Esophagus muscularis mucosa (tissue), 4 donors: ENCODE measurements at places on chromosomes 1 and 21. TPM values are rescaled to one million over a fixed set of nuclear protein-coding genes. Genes with fewer than 3 reads are reported as not detected.

GRCh38 chr1:3186526-3186921 is 117.5 kb downstream of the PRDM16 start:
- no peak for DNase-seq

DNA sequence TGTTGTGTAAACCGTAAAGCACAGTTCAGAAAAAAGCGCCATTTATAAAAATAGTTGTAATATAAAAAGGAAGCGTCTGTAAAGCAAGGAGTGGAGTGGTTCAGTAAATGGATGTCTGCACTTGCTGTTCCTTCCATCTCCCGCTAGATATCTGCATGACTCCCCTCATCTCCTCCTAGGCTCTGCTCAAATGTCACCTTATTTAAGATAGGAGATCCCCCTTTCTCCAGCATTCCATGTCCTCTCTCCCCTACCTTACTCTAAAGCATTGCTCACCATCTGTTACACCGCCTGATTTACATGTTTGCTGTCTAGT is 745 bp downstream of the MUL1 start:
- DNase-seq, result no peak

DNA sequence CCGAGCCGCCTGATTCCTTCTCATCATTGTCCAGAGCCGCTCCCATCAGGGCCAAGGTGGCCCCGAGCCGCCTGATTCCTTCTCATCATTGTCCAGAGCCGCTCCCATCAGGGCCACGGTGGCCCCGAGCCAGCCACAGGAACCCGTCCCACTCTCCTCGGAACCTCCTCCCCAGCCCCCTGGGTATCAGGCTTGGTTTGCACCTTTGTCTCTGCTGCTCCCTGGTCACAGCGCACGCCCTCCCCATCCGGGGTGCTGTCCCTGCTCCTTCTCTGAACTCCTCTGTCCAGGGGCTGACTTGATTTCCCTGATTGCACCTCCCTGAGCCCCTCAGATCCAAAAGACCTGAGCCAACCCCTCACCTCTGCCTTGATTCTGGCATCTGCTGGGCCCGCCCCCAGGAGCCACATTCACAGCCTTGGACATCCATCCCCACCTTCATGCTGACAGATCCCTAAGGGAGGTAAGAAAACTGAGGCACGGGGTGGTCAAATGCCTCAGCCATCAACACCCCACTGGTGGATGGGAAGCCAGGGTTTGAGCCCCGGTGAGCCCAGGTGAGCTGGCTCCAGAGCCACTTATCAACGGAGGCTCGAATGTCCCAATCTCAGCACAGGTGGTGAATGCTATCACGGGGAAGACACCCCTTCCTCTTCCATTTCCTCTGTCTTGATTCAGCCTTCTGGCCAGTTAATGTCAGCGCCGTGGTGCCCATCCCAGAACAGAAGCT is 25.6 kb upstream of the COL18A1 start:
- DNase-seq, result no peak

DNA sequence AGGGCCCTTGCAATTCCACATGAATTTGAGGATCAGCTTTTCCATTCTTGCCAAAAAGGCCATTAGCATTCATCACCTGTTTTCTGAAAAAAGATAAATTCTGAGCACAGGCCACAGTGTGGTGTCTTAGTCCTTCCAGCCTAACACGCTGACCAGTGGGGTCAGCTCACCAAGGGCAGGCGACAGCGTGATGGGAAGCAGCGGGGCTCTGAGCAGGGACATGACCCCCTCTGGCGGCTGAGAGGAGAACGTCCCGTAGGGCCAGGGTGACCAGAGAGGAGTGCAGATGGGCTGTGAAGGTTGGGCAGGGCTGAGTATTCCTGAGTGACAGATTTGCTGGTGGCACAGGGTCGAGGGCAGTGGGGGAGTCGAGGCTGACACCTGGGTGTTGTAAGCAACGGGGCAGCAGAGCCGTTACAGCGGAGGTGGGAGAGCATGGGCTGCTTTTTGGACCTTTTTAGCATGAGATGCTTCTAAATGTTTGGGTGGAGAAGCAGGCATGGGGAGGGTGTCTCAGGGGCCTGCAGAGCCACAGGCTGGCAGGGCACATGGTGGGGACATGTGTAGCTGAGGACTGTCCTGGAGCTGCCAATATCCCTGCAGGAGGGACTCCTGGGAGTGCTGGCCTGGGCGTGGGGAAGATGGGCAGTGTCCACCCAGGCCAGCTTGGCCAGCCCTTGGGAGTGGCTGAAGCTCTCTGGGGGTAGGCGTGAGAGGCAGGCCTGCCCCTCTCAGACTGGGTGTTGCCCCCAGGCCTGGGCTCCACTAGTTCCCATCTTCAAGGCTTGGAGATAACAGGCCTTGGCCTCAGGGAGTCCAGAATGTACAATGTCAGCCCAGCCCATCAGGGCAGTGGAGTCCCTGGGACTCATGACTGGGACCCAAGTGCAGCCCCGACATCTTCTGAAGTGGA is 8.6 kb upstream of the CALML6 start:
- no peak for DNase-seq

DNA sequence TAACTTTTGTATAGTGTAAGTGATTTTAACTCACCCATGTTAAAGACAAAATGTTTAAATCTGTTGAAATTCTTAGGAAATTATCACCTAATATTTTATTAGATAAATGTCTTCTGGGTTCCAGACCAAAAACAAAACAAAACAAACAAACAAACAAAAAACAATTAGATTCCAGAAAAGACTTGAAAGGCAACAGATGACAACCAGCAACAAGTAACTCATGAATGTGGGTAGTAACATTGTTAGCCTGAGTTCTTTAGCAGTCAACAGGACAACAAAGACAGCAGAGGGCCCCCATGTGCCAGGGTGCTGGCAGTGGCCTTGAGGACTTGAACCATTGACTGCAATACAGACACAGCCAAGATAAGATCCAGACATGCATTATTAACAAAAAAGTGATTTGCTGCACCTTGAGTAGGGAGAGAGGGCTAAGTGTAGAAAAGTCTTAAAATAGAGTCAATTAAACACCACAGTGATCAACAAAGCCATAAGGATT is 2.4 kb upstream of the CD247 start:
- no peak for DNase-seq

DNA sequence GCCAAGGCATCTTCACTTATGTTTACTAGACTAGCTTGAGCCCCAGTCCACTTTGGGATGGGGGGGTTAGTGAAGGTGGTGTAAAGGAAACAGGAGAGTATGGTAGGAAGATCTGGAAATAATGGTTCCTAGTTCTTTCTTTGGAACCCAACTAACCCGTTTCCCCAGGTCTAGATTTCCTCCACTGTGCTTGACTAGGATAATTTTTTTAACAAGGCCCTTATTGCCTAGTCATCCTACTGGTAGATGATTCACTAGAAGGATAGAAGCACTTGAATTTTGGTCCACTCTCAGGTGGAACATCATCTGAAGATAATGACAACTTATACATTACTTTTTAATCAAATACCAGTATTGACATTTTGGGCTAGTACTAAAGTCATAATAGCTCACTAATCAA is 45.9 kb upstream of the MYOCOS start:
- DNase-seq, result no peak

DNA sequence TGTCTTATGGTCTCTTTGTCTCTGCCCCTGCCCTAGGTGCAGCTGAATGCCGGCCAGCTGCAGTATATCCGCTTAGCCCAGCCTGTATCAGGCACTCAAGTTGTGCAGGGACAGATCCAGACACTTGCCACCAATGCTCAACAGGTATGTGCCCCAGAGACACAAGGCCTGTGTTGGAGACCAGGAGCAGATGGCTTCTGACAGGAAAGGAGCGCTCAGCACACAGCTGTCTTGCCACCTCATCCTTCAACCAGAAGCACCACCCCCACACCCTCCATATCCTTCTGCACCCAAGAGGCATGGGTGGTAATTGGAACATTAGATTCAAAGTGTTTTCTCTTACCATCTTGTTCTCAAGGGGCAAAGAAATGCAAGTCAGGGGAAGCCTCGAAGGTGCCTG is 17.0 kb upstream of the KCNQ4 start:
- no peak for DNase-seq

DNA sequence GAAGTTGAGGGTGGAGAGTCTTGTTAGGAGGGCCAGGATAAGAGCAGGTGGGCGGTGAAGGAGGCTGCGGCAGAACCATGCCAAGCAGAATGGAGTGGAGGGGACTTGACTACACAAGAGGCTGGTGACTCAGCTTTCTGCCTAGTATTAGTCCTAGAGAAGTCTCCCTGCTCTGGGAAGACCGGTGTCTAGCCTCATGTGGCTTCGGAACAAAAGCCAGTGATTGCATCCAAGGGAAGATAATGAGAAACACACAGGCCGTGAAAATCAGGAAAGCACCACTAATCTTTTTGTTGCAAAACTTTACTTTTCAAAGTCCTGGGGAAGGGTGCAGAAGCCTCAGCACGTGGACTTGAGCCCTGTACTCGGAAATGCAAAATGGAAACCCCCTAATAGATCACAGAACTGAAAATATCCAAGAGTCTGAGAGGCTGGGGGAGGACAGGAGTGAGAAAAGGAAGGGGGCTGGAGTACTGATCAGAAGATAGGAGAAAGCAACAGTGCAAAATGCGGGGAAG is 31.4 kb downstream of the DDR2 start:
- peak; percentile 91 for DNase-seq

DNA sequence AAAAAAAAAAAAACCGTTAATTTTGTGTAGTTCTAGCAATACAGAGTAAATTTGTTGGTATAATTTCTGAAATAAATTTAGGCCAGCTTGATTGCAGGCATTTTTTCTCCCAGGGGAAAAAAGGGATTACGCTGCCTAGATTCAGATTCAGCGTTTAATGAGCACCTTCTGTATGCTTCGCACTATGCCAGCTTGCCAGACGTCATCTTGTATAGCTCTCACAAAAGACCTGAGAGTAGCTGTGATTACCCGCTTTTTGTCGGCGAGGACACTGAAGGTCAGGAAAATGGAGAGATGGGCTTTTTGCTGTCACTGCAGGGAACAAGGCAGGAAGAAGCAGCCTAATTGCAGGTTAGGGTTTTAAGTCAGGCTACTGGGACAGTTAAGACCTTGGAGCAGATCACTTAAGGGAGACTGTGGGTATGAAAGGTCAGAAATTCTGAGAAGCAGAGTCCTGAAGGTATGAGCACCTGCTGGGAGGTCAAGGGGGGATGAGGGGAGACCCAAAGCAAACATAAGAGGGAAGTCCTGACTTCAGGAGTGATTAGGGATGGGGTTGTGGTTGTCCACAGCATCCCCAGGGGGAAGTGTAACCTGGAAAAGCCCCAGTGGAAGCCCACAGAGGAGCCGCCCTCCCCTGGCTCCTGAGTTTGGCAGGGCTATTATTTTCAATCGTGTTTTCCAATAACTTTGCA is 39.0 kb downstream of the TMCC2 start:
- no peak for DNase-seq

DNA sequence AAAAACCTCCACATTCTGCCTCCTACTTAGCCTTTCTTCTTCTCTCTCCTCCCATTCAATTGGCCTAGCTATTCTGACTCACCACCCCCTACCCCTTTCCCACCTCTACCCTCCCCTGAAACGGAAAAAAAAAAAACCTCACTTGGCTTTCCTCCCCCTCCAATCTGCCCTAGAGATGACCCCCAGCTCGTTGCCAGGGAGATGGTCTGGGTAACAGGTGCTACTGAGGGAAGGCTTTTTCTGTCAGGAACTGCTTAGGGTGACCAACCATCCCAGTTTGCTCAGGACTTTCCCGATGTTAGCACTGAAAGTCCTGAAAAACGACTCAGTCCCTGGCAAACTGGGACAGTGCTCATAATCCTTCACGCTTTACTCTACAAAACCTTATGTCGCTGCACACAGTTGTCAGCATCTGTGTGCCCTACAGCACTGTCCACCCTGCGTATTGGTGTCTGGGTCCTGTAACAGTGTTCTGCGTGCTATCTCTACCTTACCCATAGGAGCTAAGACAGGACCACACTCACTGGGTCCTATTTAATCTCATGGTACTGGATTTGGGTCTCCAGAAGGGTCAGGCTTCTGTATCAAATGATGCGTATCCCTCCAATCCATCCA is 7.7 kb upstream of the CADM3 start:
- DNase-seq, result no peak

GRCh38 chr1:110390096-110390495 is 730 bp downstream of the SLC16A4 start:
- no peak for DNase-seq

GRCh38 chr1:151720974-151721787 is at the start of gene RIIAD1:
Gene RIIAD1 (plus strand): TSS chr1:151721522. CDS start chr1:151721537, 15 bp downstream.
- DNase-seq, result no peak

DNA sequence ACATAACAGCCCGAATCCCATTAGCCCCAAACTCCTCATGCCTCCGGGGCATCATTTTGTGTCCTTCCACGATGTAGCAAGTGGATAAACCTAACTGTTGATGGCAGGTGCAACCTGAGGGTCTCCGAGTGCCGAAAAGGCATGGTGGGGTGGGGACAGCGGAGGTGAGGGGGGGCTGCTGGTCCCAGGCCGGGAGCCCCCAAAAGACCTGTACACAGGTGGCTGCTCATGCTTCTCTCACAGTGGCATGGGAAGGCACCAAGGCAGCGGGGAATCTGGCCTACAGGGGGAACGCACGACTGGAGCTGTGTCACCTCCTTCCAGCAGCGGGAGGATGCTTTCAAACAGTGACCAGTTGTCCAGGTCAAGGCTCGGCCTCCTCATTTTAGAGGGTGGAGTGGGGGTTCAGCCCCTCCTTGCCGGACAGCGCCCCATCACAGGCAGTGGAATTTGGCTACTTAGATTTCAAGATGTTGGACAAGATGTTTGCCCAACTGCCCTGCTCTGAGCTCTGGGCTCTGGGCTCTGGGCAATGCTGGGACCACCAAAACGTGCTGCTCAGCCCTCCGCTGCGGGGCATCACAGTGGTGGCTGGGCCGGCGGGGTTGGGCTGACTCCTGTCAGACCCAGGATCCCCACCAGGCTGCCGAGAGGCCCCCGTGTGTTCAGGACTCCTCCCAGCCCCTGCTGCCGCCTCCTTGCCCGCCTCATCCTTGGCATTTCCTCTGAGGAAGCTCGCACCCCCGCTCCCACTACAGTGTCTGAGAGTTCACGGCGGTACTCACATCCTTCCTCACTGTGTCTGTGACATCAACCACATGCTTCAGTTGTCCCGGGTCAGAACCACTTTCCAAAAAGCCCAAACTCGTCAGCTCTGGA is 7.6 kb downstream of the DNMT3L start:
- DNase-seq, result no peak

GRCh38 chr1:6544831-6545230 is 9.5 kb downstream of the NOL9 start:
- no peak for DNase-seq

DNA sequence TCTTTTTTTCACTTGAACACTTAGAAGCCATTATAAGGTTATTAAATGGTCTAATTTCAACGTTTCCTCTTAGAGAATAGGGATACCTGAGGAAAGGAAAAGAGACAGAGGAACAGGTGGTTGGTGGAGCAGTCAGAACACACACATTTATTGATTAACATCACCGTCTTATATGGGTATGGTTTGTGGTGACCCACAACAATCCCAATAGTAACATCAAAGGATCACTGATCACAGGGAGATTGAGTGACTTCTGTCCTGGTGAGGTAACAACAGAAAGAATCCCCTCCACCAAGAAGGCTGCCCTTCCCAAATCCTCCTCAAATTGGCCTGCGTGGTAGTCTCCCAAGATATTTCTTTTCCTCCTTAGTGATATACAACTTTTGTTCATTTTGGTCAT is 474.0 kb downstream of the PLPP3 start:
- DNase-seq, result no peak

Gene RHCE
- total RNA-seq, result 0.17 TPM

Gene NLRP3
- 1.3 TPM for total RNA-seq

Gene ZNF593OS
- not detected for total RNA-seq

Gene PCSK9
- not detected for total RNA-seq

Gene SPRR1B
- total RNA-seq, result not detected

Gene CGN
- 3.1 TPM for total RNA-seq

Gene GABRD
- total RNA-seq, result not detected

Gene CCDC181
- total RNA-seq, result 0.80 TPM
